ENCODE measurements at places on chromosomes 2 and 18.

DNA sequence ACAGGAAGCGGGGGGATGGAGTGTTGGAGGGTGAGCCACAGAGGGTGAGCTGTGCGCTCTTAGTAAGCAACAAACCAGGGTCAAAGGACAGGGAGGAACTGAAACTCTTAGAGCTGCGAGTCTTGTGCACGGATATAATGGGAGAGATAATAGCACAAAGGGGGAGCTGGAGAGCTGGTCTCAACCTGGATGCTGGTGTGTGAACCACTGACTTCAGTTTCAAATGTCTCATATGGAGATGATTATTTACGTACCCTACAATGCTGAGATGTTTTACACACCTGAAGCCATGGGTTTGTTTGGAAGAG lies 35.9 kb downstream of the PTGR3 start:
- DNase-seq = no peak

DNA sequence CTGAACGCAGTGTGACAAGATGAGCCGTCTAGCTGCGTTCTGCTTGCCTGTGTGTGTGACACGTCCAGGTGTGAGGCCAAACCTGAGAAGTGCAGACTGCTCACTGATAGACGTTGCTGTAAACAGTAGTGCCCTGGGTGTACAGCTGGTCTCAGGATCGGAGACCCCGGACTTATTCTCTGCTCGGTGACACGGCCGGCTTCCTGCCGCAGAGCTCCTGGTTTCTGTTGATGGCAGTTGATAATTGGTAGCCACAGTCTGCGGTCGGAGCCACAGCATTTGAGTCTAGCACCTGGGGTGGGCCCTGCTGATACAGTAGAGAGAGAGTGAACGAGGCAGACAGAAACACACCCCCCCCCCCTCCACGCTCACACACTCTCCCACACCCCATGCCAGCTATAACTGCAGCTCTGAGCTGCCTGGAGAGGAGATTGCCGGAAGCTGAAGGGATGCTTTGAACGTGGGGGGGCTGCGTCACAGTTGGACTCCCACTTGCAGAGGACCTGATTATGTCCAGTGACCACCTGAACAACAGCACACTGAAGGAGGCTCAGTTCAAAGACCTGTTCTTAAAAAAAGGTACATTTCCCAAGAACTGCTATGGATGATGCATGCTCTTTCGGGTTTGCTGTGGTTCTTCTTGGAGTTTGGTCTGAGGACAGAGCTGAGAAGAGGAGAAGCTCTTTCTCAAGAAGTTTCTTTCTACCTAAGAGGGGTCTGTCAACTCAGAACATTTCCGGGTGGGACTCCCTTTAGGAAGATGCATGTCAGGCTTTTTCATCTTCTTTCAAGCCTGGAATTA lies 114.0 kb downstream of the FAM210A start:
- peak; percentile 84 for DNase-seq

- DNase-seq = no peak
Measured at GRCh38 chr2:161486111-161486510, 70.0 kb downstream of the TBR1 start.

DNA sequence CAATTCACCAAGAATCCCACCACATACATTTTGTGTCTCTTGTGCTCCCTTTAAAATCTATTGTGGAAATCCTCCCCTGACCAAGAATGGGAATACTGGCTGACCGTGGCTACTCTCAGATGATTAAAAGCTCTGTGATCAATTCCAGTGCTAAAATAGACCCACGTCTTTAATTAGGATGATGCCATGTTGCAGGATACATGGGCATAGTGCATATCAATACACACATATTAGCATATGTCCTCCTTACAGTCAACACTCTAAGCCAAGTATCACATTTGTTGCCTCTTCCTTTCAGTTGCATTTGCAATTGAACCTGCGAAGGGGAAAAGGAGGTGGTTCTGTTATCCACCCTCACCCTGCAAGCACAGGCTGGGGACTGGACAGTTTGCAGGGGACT lies 41.8 kb downstream of the SPP2 start:
- DNase-seq = no peak

- DNase-seq = no peak
Measured at GRCh38 chr2:234025891-234026401, 24.6 kb upstream of the SPP2 start.

DNA sequence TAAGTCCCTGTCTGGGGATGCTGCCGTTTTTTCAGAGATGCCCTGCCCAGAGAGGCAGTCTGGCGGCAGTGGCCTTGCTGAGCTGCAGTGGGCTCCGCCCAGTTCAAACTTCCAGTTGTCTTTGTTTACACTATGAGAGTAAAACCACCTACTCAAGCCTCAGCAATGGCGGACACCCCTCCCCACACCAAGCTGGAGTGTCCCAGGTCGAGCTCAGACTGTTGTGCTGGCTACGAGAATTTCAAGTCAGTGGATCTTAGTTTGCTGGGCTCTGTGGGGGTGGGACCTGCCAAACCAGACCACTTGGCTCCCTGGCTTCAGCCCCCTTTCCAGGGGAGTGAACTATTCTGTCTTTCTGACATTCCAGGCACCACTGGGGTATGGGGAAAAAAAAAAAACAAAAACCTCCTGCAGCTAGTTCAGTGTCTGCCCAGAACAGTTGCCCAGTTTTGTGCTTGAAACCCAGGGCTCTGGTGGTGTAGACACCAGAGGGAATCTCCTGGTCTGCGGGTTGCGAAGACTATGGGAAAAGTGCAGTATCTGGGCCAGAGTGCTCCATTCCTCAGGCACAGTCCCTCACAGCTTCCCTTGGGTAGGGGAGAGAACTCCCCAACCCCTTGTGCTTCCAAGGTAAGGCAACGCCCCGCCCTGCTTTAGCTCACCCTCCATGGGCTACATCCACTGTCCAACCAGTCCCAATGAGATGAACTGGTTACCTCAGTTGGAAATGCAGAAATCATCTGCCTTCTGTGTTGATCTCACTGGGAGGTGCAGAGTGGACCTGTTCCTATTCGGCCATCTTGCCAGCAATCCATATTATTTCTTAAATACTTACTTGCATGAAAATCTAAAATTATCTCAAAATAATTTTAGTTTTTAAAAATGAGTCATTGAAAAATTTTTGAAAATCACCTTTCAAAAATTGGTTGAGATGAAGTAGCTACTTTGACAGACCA lies 338.0 kb downstream of the OSR1 start:
- DNase-seq = no peak

GRCh38 chr2:238821391-238821790 lies 26.5 kb upstream of the TWIST2 start:
- no peak for DNase-seq

- DNase-seq = no peak
Measured at GRCh38 chr18:2884706-2885285, 38.0 kb downstream of the EMILIN2 start.

DNA sequence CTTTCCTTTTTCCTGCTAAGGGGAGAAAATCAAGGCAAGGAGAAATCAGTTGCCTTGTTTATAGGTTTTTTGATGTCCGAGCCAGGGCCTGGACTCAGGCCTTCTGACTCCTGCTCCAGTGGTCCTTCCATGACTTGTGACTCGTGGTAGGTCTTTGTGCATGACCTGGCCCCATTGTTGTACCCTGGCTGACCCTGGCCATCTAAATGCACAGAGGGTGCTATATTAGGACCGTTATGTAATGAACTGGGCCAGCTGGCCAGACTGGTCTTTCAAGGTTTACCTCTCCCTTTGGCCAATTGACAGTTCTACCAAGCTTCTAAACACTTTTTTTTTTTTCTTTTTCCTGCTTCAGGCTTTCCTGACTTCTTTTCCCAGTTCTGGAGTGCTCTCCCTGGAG lies 81.1 kb downstream of the SETBP1 start:
- DNase-seq = no peak

DNA sequence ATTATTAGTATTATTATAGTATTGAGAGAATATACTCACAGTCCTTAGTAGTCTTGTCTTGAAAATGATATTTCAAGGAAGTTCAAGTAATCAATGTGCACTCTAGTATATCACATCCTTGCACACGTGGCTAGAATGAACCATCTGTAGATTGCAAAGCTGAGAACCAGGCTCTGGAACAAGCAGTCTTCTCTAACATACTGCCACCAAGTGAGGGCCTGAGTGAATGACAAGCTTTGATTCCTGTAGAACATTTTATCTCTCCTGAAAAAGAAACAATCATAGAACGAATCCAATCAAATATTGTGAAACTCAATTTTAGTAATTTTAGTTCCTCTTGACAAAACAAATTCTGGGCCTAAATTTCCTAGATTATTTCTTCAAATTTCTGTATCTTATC lies 55.3 kb upstream of the SULT1C3 start:
- no peak for DNase-seq

GRCh38 chr2:163682695-163683094 lies 53.1 kb downstream of the FIGN start:
- DNase-seq = no peak

GRCh38 chr2:168482269-168482668 lies 26.2 kb downstream of the CERS6 start:
- DNase-seq = no peak

GRCh38 chr2:30385327-30385726 lies 61.7 kb upstream of the LCLAT1 start:
- DNase-seq = no peak

DNA sequence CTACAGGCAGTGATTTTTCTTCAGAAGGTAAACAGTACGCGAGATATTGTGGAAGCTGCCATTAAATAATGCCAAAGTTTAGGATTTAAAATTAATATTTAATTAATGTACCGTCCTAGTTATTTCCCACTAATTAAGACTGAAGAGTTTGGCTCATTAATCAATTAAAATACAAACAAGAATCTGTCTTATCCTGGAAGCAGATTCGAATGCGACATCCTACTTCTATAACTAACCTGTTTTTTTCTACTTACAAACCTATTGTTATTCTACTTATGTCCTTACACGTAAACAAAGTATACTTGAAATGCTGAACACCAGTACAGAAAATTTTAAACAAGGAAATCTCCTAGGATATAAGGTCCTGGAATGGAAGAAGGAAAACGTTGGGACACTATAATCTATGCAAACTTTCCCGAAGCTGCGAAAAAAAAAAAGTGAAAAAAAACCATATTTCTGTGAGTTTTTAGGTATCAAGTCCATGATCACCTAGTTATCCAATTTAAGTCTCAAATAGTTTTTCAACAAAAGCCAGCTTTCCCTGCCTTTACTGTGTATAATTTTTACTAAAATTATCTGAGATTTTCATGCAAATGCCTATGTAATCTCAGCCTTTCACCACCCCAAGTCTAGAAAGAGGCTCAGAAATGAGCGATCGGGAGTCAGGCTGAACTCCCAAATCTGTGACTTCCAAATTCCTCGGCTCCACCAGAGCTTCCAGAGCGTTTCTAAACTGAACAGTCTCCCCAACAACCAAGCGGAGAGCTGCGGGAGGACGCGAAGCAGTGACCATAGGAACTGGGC lies 1.2 kb upstream of the C2orf15 start:
- DNase-seq = no peak

DNA sequence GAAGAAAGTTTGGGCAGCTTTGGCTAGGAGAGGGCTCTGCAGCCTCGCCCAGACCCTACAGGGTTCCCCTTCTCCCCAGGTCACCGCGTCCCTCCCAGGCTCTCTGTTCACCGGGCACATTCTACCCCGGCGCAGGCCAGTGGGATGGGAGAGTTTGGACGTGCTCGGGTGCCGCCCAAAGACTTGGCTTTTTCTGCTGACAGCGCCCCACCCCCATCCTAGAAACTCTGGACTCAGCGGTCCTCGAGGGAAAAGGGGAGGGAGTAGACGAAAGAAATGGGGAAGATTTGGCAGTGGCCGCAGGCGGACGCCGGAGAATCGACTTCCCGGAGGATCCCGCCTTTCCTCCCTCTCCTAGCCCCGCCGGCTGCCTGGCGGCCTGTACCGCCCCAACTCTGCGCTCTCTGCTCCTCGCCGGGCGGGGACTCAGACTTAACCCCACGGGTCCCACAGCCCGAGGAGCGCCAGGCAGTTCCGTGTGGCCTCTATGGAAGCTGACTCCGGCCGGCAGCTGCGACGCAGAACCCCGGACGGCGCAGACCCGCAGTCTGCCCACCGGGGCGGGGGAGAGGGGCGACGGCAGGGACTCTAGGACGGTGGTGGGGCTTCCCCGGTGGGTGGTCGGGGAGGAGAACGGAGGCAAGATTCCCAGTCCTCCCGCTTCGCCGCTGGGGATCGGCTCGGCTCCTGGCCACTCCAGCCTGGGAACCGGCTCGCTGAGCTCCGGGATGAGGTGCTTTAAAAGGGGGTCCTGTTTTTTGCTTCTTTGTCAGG lies 863 bp upstream of the SIX2 start:
- no peak for DNase-seq

DNA sequence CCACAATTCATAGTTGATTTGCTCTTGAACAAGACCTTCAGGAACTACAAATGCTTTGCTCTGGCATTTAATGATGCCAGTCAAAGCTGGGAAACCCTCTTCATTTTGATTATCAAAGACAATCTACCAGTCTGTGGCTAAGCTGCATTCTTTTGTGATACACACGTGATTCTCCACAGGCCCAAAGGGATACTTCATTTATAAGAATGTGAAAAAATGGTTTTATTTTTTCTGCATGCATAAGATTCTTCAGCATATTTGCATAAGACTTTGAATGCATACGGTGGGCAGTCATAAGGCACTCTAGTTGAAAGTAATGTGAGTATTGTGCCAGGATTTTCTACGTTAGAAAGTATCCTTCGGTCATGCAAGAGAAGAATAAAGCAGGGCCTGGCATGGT lies 33.0 kb upstream of the ARL5A start:
- DNase-seq = no peak

All from activated CD4-positive, alpha-beta T cell treated with anti-CD3 and anti-CD28 coated beads, Interleukin-2, amount 10 ng/mL, durations not matched to agents 7 days and 5 days (primary cell).